Hepatic stellate cell (primary cell): ENCODE measurements at places on chromosomes 4 and X.
A peak's percentile ranks its signal among the peaks of the same experiment; 100 is the strongest.

- DNase-seq, result no peak
Observed at GRCh38 chrX:40004921-40005291, 92.9 kb downstream of the BCOR start.

DNA sequence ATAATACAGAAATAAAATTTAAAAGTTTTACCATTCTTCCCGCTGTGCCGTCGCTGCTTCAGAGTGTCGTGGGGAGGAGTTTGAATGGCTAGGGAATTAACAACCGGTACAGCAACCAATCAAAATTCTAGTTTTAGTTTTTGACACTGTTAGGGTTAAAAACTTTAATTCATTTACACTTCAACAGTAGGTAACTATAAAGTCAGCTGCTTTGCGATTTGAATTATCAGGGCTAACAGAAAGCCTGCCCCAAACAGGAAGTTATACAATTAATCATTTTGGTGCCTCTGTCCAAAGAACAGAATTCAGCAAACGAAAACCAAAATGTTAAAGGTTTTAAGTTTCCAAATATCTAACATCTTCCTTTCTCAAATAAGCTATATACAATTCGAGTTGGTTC lies 2.3 kb downstream of the HNRNPD start:
- peak; percentile 54 for DNase-seq

- DNase-seq, result no peak
Observed at GRCh38 chrX:140157143-140157542, 191.8 kb upstream of the CXorf66 start.

DNA sequence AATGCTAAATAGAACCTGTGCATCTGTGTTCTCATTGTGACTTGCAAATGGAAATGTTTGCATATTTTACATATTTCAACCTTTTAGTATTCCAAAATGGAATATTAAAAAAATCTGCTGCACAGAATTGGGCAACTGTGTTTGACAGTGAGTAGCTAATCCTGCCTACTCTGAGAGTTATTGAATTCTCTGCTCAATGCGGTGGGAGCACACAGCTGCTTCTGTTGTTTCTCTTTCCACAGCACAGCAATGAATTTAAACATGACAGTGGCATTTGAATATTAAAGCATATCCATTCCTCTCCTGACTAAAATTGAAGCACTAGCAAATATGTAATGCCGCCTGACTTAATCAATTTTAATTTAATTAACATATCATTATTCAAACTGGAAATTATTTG lies 366.6 kb downstream of the GASK1B start:
- no peak for DNase-seq

- DNase-seq, result no peak
Observed at GRCh38 chr4:122046255-122046654, 94.4 kb upstream of the TRPC3 start.

GRCh38 chrX:13285229-13285628 lies 34.6 kb downstream of the ATXN3L start:
- DNase-seq, result no peak

DNA sequence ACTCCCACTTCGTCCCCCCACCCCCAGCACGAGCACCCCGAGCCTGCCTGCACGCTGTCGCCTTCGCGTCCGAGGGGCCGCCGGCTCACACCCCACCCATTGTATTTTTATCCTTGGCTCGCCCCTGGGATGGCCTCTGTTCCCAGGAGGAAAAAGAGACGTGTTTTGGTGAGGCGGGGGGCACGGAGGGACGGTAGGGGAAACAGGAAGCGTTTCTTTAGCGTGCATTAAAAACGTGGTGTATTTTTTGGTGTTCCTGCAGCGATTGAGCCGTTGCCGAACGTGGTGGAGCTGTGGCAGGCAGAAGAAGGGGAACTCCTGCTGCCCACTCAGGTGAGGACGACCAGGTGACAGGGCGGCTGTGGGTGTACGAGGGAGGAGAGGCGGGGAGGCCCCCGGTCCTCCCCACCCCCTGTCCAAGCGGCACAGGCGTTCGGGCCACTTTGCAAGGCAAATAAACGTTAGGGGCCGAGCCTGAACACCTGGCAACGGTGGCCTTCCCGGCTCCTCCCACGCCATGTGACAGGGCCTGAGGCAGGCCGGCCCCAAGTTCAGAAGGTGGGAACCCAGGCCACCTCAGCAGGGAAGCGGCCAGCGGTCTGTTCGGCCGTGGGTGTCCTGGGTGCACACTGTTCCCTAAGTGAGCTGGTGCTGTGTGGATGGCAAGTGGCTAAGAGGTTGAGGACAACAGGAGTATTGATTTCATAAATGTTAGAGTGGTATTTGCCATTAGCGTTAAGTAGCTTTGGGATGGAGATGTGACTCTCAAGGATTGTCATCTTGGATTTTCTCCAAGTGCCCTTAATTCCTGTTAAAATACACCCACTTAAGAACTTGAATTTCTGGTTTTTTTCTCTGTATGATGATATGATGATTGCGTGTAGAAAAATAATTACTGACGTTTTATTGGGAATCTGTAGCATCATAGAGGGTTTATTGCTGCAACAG lies 1.1 kb downstream of the TMEM131L start:
- DNase-seq, result no peak

- no peak for DNase-seq
Observed at GRCh38 chrX:19571711-19572110, 56.4 kb upstream of the MAP3K15 start.

GRCh38 chr4:40730091-40730679 lies 19.6 kb upstream of the NSUN7 start:
- DNase-seq, result no peak

GRCh38 chr4:180550106-180550505 lies 1693.1 kb upstream of the TENM3 start:
- no peak for DNase-seq

DNA sequence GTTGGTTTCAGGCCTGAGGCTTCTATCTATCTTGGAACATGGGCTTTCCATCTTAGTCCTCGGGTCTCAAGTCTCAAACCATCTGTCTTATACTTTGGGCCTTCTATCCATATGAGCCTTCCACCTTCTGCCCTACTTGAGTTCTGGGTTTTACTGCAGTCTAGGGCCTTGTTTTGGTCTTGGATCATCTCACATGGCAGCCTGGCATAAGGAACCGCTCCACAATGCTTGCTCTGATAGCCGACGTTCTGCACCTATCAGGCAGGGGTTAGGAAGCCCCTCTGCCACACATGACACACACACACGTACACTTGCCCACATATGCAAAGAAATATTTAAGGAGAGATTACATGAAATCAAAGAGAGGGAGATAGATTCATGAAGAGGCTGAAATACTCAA lies 264.0 kb downstream of the CHIC1 start:
- no peak for DNase-seq

DNA sequence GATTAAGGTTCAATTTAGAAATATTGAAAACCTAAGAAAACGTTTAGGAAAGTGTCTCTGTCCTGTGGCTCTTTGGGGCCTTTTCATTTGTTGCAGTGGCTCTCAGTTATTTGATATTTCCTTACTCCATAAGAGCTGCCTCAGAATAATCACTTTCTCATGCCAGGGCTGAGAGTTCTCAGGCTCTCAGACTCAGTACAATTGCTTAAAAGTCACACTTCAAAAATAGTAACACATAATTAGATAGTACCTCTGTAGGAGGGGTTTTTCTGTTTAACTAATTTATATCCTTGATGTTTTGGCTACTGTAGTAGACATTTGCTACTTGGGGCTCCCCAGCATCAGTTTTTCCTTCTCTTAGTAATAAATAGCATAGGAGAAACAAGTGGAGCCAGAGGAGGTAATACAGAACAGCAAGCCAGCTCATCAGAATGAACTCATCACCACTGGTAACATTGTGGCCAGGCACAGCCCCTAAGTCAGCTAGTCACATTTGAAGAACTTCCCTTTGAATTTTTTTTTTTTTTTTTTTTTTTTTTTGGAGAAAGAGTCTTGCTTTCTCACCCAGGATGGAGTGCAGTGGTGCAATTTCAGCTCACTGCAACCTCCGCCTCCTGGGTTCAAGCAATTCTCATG lies 8.0 kb upstream of the HNRNPD start:
- no peak for DNase-seq

DNA sequence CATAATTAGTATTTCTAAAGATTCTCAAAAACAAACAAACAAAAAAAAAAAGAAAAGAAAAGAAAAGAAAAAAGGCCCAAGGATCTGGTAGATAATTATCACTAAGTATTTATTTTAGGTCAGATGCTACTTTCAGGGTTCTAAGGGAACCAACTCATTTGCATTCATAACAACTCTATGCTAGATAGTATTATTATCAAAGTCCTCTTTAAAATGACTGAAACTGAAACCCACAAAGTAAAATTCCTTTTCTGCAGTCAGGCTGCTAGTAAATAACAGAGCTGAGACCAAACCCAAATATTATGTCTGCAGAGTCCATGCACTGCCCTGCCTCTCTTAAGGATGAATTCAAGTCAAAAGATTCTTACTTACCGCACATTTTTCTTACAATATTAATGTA lies 38.3 kb upstream of the MAPK10 start:
- DNase-seq, result no peak

DNA sequence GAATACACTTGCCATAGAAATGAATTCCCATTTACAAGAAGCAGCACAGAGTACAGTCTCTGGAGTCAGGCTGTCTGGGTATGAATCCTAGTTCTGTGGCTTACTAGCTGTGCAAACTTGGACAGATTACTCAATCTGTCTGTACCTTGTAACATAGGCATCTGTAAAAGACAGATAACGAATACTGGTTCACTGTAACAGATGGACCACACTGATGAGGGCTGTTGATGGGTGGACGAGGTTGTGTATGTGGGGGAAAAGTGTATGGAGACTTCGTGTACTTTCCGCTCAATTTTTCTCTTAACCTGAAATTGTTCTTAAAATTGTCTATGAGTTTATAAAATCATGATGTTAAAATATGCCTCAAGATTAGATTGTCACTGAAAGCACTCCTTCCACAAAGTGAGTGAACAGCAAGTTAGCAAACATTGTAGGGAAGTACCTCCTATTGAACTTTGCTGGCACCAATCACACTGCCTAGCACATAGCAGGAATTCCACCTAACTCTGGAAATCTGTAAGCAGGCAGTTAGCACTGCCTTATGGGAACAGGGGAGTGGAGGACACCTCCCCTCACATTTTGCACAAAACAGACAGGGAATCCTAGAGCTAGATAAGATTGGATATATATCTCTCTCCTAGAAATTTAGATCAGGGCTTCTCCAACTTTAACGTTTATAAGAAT lies 6.5 kb upstream of the EXOSC9 start:
- no peak for DNase-seq

DNA sequence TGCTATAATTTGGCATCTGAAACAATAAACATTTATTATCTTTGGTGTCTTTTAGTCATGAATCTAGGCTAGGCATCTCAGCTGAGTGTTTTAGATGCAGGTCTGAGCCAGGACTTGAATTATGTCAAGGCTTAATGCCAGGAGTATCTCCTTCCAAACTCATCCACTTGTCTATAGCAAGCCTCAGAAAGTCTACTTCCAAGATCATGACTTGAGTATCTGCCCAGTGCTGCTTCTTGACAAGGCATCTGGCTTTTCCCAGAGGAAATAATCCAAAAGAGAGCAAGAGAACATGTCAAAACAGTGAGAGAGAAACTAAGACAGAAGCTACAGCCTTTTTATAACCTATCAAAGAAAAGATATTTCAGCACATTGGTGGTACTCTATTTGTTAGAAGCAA lies 1052.1 kb upstream of the PCDH10 start:
- DNase-seq, result no peak

- DNase-seq, result no peak
Observed at GRCh38 chrX:123869488-123869887, 9.6 kb downstream of the XIAP start.

GRCh38 chr4:182768838-182769237 lies 148.3 kb downstream of the DCTD start:
- DNase-seq, result no peak

GRCh38 chr4:159776961-159777360 lies 674.1 kb downstream of the RAPGEF2 start:
- DNase-seq, result no peak

DNA sequence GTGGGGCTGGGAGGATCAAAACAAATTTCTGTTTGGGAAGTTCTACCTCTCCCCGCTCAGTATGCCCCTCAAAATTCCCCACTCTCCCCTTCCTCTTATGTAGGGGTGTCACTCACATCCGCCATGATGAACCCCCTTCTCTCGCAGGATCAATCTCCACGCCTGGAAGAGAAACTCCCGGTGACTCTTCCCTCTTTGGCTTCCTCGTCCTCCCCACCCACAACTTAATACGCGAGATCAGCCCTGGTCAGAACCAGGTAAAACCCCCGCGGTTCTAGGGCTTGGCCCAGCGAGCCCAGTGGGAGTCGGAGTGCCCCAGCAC lies 427 bp downstream of the LAMTOR3 start:
- DNase-seq, result no peak

DNA sequence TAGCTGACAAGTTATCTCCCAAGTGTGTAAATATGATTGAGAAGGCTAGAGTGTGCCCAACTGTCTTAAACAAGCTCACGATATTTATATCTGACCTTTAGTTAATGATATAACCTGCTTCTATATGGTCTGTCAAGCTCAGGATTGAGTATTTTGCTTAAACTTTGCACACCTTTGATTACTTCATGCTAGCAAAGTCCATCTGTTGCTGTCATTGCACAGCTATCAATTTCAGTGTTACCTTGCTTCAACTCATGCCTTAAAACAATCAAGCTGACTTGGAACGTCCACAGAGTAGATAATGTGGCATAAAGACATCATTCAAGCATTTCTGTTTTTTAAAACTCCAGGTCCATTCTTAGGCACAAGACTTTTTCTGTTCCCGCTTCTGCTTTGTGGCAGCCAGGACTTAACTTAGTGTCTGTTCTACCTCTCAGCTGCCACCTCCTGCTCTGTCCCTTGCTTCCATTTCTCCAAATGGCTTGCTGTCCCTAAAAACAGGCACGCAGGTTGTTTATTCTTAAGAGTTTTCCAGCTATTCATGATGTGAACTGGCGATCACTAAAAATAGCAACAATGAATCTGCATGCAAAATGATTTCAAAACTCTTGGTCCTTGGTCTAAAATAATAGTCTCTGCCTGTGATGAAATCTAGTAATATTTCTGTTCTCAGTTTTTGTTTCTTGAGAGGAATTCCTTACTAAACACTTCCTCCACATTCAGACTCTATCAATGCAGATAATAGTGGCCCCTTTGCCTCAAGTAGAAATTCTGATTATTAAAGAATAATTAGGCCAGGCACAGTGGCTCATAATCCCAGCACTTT lies 16.3 kb upstream of the NEIL3 start:
- DNase-seq, result no peak

DNA sequence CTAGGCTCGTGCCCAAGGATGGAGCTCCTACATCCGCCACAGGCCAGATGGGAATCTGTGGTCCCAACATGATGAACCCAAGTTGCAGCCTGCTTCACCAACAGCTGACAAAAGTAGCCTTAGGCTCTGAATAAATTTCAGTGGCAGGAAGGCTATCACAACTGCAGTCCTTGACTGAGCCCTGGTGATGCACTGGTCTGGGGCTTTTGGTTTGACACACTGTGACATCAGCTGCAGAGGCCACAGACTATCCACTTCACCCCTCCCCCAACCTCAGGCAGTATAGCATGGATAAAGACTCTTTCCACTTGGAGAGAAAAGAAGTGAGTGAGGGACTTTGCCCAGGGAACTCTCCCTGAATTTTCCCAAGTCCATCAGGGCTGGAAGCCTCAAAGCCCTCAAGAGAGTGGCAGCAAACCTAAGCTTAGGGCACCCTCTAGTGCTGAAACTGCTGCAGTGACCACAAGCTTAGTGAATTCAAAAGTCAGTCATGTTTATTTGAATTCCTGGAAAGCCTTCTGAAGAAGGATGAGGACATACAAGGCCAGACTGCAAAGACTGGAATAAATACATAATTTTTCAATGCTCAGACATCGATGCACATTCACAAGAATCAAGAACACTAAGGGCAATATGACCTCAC lies 135.0 kb upstream of the TENT5D start:
- DNase-seq, result peak; percentile 6

- DNase-seq, result no peak
Observed at GRCh38 chr4:16034010-16034748, 49.6 kb downstream of the PROM1 start.
